ENCODE measurements at places on chromosomes 3 and 15.
A peak's percentile ranks its signal among the peaks of the same experiment; 100 is the strongest.

DNA sequence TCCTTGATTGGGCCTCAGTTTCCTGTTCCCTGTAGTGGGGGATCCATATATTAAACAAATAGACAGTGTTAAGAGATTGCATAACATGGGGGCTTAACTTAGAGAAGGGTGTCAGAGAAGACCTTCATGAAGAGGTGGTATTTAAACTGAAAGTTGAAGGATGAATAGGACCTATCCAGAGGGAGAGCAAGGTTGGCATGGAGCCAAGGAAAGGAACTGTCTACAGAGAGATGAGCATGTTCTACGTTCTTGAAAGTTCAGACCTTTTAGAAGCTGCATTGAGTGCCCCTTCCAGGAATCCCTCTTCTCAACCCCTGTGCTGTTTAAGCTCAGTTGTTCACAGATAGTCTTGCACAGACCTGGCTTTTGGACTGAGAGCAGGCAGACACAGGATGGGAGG, 2.4 kb downstream of the HTD2 start:
- no peak for DNase-seq

- no peak for DNase-seq
These were observed 75.1 kb downstream of the NR1D2 start for GRCh38 chr3:24020036-24020691.

DNA sequence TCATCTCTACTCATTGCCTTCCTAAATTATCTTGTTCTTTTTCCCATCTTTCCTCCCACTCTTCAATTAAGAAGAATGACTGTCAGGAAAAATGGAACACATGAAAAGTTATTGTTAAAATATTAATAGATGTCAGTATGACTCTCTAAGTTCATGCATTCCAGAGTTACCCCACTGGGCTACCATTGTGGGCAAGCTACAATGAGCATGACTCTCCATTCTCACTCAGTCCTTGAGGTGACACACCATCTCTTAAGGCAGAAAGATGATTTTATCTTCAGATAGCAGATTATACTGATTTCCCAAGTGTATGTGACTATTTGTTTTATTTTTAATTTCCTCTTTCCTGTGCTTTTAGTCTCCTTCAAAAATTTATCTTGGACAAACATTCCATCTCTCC, 144.3 kb downstream of the ALCAM start:
- no peak for DNase-seq

- no peak for DNase-seq
These were observed 74.8 kb downstream of the RPL39L start for GRCh38 chr3:187064210-187065115.

DNA sequence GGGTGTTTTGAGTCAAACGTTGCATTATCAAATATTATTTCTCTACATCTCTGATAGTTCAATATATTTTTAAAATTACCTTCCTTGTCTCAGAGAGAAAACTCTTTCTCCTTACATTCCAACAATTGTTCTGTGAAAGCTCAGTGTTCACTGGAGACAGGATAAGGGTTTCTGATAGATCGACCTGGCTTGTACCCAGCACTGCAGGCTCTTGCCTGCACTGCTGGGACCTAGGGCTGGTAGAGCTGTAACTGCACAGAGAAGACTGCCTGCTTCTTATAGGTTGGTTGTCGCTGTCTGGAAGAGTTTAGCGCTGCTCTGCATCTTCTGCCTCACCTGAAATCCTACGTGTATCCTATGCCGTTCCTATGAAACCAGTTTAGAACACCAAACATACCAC, 249.9 kb upstream of the LRTM1 start:
- DNase-seq, result no peak

- DNase-seq, result peak; percentile 10
These were observed 178.7 kb upstream of the TLE3 start for GRCh38 chr15:70276401-70276800.

GRCh38 chr3:122936986-122937385, 90.6 kb downstream of the SEMA5B start:
- DNase-seq, result no peak

DNA sequence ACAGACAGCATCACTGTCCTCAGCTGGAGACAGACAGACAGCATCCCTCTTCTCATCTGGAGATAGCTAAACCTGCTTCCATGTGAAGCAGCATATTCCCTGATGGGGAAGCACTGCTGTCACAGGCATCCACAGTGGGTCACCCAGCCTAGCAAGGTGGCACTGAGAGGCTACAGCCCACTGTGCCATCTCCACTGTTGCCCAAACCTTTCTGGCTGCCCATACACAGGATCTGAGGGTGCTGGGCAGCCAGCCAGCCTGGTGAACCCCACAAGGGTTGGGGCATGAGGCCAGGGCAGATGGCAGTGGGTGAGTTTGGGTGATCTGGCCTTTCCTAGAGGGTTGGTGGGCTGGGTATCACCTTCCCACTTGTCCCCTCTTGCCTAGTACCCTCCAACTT, 11.7 kb downstream of the CHST13 start:
- DNase-seq, result no peak

DNA sequence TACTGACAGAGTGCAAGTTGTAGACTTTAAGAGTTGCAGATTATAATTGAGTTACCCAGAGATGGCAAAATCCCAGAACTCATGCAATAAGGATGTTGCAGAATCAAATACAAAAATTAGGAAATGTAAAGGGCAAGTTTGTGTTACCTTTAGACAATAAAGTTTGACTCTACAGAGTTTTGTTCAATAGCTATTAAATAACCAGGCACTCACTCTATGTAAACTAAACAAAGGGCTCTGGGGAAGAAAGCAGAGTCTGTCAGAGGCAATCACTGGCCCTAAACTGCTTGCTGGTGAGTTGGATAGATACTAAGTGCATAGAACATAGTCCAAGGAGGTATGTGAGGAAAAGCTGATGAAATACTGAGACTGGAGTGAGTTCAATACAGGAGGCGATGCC, 40.0 kb upstream of the PLCL2 start:
- no peak for DNase-seq

DNA sequence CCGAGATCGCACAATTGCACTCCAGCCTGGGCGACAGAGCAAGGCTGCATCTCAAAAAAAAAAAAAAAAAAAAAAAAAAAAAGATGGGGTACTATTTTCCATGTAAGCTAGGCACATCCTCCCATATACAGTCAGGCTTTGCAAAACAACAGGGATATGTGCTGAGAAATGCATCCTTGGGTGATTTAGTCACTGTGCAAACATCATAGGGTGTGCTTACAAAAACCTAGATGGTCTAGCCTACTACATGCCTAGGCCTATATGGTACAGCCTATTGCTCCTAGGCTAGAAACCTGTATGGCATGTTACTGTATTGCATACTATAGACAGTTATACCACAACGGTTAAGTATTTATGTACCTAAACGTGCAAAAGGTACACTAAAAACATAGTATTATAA, 75.0 kb downstream of the TTBK2 start:
- DNase-seq, result no peak

DNA sequence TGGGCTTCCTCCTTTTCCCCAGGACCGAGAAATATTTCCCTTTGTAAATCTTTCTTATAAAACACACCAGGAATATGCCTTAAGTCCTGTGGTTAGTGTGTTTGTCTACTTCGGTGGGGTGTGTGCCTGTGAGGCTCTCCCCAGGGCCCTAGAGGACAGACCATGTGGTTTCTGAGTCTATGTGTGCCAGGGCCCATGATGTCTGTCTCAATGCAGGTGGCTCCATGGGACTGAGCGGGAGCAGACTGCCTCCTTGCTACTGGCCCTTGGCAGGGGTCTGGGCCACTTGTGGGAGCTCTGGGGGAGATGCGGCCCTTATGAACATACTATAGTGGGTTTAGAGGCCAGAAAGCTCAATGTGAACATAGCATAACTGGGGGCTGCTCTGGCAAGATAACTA, 37.6 kb downstream of the SCN5A start:
- DNase-seq, result no peak

DNA sequence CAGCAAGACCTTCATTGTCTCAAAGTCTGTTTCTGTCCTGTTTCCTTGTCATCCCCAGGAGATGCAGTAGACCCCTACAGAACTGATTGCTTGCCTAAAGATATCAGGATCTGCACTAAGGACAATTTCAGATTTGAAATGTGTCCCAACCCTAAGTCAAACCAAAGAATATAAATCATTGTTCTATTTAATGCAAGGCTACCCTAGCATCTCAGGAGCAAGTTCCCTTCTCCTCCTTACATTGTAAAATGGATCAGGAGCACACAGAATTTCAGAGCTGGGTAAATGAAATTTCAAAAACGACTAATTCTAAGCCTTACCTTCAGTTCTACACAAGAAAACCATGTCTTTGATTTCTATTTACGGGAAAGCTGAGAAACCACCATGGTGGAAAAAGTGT, 360.9 kb upstream of the KCNH8 start:
- no peak for DNase-seq

DNA sequence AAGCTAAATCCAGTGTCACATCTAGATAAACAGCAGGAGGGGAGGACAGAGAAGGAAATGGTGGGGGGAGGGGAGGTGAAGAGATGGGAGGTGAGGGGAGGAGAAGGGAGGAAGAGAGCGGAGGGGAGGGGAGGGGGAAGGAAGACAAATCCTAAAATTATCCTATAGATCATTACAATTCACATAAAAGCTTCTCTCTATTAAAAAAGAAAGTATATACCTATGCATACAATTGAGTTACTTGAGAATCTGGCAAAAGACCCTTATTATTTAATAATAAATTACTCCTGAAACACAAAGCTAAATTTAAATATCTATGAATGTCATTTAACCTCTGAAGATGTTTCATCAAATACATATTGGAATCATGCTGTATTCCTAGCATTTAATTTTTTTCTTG, 303.9 kb downstream of the MAGI1 start:
- no peak for DNase-seq

- DNase-seq, result no peak
These were observed 21.0 kb downstream of the PFKFB4 start for GRCh38 chr3:48535578-48535977.

GRCh38 chr3:133574260-133574881, 885 bp downstream of the CDV3 start:
- DNase-seq, result peak; percentile 76

DNA sequence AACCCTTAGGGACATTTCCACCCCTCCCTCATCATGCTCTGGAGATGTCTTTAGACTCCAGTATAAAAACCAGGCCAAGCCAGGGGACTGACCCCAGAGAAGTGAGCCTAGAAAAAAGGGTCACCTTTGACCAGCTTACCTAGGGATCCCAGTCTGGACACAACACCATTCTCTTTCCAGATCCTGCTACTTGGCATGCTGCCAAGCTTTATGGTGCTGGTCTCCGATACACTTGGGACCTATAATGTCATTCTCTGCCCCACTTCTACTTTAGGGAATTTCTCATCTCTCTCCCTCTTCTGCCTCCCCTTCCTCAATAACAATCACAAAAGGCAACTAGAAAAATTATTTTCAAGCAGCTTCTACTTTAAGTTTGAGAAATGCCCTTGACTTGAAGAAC, 124.4 kb downstream of the LRRN1 start:
- no peak for DNase-seq

- DNase-seq, result no peak
These were observed 44.0 kb downstream of the GASK1A start for GRCh38 chr3:43023066-43023465.

All from activated B cell treated with CpG ODN at 0.5 μM for 24 hours (primary cell).